ENCODE measurements at places on chromosomes 6 and 20. TPM values are rescaled to one million over a fixed set of nuclear protein-coding genes. Genes with fewer than 3 reads are reported as not detected.
A peak's percentile ranks its signal among the peaks of the same experiment; 100 is the strongest.

GRCh38 chr20:63873477-63873971 is 8.5 kb downstream of the TPD52L2 start:
- peaks cover 64% of the 10 kb centered on the region for H3K36me3 ChIP-seq
- DNase-seq: no peak

- no peak for DNase-seq
- peaks cover 28% of the 10 kb centered on the region for H3K4me1 ChIP-seq
- no peaks in the 10 kb centered on the region for H3K36me3 ChIP-seq
- no peak overlapping the region for H3K4me3 ChIP-seq
- no peaks in the 10 kb centered on the region for H3K27me3 ChIP-seq
These were observed 96.2 kb downstream of the PSMG4 start for GRCh38 chr6:3355011-3355357.

DNA sequence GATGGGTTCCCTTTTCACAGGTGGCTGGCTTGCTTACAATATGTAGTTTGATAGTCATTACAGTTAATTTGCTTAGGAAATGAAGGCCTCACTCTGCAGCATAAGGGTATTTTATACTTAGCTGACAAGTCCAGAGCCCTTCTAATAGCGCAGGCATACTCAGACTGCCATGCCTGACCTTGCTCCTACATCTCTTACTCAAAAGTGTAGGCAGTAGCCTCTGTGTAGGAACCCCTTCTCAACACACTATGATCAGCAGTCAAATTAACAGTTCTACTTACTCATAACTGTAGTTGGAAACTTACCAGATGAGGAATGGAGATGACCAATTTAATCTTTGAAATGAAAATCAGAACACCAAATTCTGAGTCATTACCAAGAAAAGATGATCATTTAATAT is 373.5 kb downstream of the TBC1D32 start:
- H3K36me3 ChIP-seq: no peaks in the 10 kb centered on the region
- DNase-seq: no peak
- no peak overlapping the region for H3K27ac ChIP-seq

GRCh38 chr20:18314786-18315406 is 26.6 kb downstream of the ZNF133 start:
- H3K4me1 ChIP-seq: no peaks in the 10 kb centered on the region
- H3K4me3 ChIP-seq: no peak overlapping the region
- H3K36me3 ChIP-seq: no peaks in the 10 kb centered on the region
- no peaks in the 10 kb centered on the region for H3K27me3 ChIP-seq
- DNase-seq: peak; percentile 2

GRCh38 chr20:36861625-36861874 is 14.4 kb upstream of the TLDC2 start:
- peak overlapping the region; percentile 44 for H3K4me3 ChIP-seq
- no peak for DNase-seq
- H3K36me3 ChIP-seq: no peaks in the 10 kb centered on the region
- peaks cover 3% of the 10 kb centered on the region for H3K4me1 ChIP-seq

DNA sequence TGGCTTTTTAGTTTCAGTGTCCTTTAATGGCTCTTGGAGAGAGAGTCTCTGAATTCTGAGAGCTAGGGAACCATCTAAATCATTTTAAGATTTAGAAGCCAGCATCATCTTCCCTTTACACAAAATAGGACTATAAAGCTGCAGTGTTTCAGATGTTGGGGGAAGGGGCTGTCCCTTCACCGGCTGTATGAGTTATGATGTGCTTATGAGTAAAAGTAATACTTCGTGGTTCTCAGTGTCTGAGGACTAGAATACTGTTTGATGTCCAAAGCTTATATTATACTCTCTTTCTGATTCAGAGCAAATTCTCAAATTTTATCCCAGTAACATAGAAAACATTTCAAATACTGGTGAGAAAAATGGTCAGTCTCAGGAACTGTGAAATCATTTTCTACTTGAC is 63.5 kb upstream of the FAM8A1 start:
- no peaks in the 10 kb centered on the region for H3K27me3 ChIP-seq
- no peak for DNase-seq
- H3K27ac ChIP-seq: no peak overlapping the region

DNA sequence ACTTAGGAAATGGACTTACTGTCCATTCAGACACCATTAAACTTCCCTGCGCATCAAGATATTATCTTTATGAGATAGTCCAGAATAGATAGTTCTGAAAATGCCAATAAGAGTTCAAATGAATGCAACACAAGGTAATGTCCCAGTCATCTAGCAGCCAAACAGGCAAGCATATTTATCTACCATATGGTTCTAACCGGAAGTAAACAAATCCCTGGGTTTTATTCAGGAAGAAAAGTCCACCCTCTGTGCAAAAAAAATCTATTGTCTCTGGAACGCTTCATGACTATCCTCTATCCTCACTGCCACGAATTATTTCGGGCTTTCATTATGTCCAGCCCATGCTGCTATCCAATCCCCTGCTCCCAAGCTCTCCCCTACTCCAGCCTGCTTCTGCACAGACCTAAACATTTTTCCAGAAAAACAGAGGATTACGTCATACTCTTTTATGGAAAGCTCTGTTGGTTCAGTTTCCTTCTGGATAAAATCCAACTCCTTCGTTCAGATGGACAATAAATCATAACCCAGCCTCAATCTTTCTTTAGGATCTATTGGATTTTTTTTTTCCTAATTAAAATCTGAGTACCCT is 11.4 kb downstream of the PPIL6 start:
- H3K27ac ChIP-seq: no peak overlapping the region
- no peaks in the 10 kb centered on the region for H3K27me3 ChIP-seq
- no peaks in the 10 kb centered on the region for H3K36me3 ChIP-seq
- H3K4me3 ChIP-seq: no peak overlapping the region
- no peaks in the 10 kb centered on the region for H3K4me1 ChIP-seq

DNA sequence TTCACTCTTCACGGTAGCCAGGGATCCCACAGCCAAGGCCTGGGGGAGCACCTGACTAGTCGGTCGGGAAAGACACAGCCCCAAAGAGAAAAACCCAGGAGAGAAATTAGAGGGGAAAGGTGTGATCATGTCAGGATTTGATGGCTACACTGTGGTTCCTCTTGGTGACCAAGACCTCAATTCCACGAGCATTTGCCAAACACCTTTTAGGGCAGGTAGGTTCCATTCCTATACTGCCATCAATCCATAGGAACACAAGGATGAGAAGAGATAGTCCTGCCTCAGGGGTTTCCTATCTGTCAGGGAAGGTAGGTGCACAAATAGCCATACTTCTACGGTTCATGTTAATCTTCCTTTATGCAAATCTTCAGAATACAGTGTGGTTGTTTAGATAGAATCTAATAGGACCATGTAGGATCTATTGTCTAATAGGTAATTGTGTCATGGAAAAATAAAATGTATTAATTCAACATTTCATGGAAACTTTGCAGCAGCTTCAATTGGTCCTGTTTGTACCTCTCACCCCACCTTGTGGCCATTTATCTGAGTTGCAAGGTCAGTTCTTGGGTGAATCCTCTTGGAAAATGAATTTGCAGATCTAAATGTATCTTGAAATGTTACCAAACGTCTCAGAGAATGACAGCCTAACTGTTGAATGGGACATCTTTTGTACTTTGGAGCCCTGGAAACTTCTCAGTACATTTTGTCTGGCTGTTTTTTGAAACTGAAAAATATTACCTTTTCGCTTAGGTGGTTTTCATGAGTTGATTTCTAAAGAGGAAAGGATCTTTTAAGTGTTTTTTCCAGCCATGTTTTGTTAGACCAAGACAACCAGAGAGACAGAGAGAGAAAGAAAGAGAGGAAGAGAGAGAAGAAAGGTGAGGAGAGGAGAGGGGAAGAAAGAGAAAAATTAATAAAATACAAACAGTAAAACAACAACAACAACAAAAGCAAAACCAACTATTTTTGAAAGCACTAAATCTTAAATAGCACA is 33.7 kb upstream of the IYD start:
- no peaks in the 10 kb centered on the region for H3K4me1 ChIP-seq
- H3K27ac ChIP-seq: no peak overlapping the region
- H3K4me3 ChIP-seq: no peak overlapping the region
- H3K27me3 ChIP-seq: no peaks in the 10 kb centered on the region
- H3K36me3 ChIP-seq: no peaks in the 10 kb centered on the region

DNA sequence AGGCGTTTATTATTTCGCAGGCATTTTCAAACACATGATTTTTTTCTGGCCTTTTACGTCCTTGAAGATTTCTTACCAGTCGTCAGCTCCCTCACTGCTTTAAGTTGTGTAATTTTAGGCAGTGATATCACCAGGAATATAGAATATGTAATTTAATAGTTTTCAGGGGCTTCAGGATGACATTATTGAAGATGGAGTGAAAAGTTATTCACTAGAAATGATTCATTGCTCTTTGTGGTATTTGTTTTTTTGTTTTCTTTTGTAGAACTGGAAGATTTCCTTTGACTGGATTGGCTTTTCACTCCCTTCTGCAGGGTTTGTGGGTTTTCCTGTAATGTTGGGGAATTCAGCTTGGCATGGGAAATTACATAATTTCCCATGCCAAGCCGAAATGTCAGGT is 2.0 kb downstream of the LRRC1 start:
- H3K4me3 ChIP-seq: no peak overlapping the region
- H3K27ac ChIP-seq: no peak overlapping the region
- no peak for DNase-seq
- peaks cover 3% of the 10 kb centered on the region for H3K4me1 ChIP-seq
- H3K36me3 ChIP-seq: no peaks in the 10 kb centered on the region

DNA sequence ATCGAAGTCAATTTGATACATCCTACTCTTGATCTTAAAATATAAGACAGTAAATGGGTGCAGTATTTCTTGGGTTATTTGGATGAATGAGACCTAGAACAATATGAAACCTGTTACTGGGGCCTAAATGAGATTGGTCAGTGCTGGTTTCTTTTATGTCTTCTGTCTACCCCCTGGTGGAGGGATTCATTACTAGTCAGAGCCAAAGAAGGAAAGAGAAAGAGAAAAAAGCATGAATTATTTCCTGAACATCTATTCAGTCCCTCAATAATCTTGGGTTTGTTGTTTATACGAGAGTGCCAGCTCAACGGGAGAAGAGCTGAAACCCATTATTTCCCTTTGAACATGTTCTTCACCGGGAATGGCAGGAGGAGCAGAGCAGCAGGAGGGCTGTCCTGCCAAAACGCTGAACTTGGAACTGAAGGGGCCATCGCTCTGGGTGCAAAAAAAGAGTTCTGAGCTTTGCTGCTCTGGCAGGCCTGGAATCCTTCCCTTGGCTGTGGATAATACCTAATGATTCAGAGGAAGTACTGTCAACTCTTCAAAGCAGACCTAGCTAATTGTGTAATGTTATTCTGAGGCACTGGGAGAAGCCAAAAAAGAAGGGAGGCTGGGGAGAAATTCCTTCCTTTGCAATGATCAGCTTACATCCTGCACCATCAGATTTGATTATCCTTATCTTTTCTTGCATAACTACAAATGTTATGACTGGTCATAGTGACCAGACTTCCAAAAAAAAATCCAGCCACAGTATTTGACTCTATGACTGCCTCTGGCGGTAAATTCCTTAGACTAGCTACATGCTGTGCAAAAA is 72.0 kb downstream of the BLOC1S5 start:
- H3K36me3 ChIP-seq: no peaks in the 10 kb centered on the region
- no peak overlapping the region for H3K4me3 ChIP-seq
- H3K4me1 ChIP-seq: no peaks in the 10 kb centered on the region
- H3K27ac ChIP-seq: no peak overlapping the region
- DNase-seq: no peak

DNA sequence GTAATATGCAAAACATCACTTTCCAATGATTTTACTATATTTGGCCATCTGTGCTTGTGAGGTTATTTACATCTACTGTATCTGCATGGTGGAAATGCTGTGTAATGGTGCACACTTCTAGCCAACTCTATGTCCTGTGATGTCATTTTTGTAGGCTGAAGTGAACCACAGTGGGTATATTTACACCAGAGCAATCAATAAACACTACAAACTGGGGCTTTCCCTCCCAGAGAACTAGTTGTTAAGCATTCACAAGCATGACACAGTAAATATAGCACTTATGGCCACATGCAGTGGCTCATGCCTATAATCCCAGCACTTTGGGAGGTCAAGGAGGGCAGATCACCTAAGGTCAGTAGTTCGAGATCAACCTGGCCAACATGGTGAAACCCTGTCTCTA is 4.9 kb downstream of the SLC22A2 start:
- H3K4me1 ChIP-seq: peaks cover 11% of the 10 kb centered on the region
- no peak overlapping the region for H3K27ac ChIP-seq

- H3K27me3 ChIP-seq: no peaks in the 10 kb centered on the region
- H3K27ac ChIP-seq: no peak overlapping the region
- H3K4me3 ChIP-seq: no peak overlapping the region
- no peaks in the 10 kb centered on the region for H3K36me3 ChIP-seq
- peak; percentile 38 for DNase-seq
- H3K4me1 ChIP-seq: no peaks in the 10 kb centered on the region
These were observed 9.9 kb upstream of the KIF25 start for GRCh38 chr6:167987396-167988153.

DNA sequence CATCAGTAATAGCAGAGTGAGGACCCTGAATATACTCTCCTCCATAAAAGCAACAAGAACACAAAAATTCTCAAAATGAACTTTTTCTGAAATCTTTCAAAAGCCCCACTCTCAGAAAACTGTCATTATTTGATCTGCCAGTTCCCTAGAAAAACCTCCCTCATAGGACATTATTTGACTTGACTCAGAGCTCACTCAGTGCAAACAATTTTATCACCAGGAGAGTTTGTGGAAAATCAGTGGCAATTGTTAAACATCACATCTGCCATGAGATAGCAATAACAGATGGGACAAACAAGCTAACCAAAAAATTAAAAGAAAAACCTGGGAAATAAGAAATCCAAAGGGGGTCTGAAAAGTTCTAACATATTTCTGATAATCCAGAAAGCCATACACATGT is 100.0 kb downstream of the ATG5 start:
- H3K4me3 ChIP-seq: no peak overlapping the region
- no peaks in the 10 kb centered on the region for H3K27me3 ChIP-seq
- no peak overlapping the region for H3K27ac ChIP-seq
- H3K4me1 ChIP-seq: no peaks in the 10 kb centered on the region

GRCh38 chr6:166782520-166782919 is 155.5 kb upstream of the RPS6KA2 start:
- no peaks in the 10 kb centered on the region for H3K27me3 ChIP-seq
- no peak overlapping the region for H3K4me3 ChIP-seq
- no peaks in the 10 kb centered on the region for H3K36me3 ChIP-seq
- no peak for DNase-seq
- H3K4me1 ChIP-seq: no peaks in the 10 kb centered on the region

DNA sequence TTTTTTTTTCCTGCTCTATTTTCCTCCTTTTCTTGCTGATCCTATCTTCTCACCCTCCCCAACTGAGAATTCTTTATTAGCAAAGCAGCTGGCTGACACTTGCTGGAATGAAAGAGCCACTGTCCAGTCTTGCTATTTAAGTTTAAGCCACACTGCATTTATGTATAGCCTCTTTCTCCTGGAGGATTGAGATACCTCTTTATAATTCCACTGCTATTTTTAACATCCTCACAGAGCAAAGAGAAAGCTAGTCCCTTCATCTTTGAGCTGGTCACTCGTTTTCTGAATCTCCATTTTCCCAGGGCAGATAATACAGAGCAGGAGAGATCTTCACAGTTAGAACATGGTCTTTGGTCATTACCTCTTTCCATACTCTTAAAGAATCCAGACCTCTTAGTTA is 36.0 kb upstream of the EEF1A1 start:
- no peak for DNase-seq
- no peak overlapping the region for H3K4me3 ChIP-seq
- no peaks in the 10 kb centered on the region for H3K27me3 ChIP-seq
- H3K27ac ChIP-seq: no peak overlapping the region
- H3K4me1 ChIP-seq: no peaks in the 10 kb centered on the region
- H3K36me3 ChIP-seq: no peaks in the 10 kb centered on the region

HAO1 gene
- polyA plus RNA-seq: not detected

VIP gene
- polyA plus RNA-seq: not detected

RBM24 gene
- polyA plus RNA-seq: 3.2 TPM

RSPH9 gene
- polyA plus RNA-seq: 0.23 TPM

CALHM5 gene
- 0.05 TPM for polyA plus RNA-seq

SLA2 gene
- 0.17 TPM for polyA plus RNA-seq

CCN6 gene
- polyA plus RNA-seq: not detected
